Stimulated activated CD4-positive, alpha-beta T cell treated with anti-CD3 and anti-CD28 coated beads, Interleukin-12 subunit alpha, Interleukin-12 subunit beta, amount 100 ng/mL, for 24 hours (primary cell): ENCODE measurements at places on chromosomes 3 and 15.

- no peak for DNase-seq
Observed at GRCh38 chr3:137477614-137478013, 286.5 kb upstream of the SOX14 start.

GRCh38 chr15:74804935-74805334 is 7.7 kb upstream of the LMAN1L start:
- DNase-seq: no peak

DNA sequence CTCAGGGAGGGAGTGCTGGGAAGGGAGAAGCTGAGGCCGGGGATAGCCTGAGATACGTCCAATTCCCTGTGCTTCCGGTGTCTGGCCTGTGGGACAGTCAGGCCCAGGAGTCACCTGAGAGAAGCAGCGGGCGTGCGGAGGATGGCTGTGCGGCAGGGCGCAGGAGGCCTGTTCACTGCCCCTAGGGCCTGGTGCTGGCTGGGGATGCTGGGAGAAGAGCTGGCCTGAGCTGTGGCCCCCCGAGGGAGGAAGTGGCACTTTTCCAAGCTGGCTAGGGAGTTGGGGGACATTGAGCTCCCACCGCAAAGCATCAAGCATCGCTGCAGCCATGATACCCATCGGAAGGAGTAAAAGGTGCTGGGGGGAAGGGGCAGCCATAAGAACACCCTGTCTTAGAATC is 108.8 kb downstream of the CHST2 start:
- no peak for DNase-seq

DNA sequence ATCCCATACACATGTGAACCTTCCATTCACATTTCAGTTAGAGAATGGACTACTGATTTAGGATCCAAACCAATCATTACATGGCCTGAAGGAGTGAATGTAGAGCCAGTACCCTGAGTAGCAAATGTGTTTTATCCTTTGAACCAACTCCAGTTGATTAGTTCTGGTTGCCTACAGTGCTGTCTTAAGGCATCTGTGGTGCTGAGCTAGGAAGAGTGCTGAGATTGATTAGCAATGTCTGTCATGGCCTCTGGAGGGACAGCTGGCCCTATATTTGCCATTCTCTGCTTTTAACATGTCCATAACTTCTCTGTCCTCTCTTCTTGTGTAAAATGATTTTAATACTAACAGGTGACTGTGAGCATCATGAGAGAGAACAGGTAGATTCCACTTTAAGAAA is 11.1 kb downstream of the LRTM1 start:
- DNase-seq: no peak

DNA sequence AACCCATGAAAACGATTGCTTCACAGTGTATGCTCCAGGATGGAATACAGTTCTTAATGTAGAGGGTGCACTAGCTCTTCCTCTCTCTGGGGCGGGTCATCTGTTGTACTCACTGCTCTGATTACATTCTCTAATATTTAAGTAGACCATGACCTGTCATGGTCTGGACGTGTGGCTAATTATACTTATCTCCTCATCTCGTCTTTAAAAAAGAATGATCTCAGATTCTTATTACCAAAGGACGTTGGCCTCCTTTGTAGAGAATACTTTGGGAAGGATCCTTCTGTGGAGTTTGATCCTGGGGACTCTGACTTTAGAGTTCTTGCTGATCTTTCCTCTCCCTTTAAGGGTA is 48.4 kb upstream of the TRAK1 start:
- DNase-seq: no peak

GRCh38 chr15:88395872-88396781 is 71.1 kb downstream of the MRPL46 start:
- DNase-seq: no peak

GRCh38 chr15:101191242-101191641 is 60.6 kb downstream of the CHSY1 start:
- DNase-seq: no peak

DNA sequence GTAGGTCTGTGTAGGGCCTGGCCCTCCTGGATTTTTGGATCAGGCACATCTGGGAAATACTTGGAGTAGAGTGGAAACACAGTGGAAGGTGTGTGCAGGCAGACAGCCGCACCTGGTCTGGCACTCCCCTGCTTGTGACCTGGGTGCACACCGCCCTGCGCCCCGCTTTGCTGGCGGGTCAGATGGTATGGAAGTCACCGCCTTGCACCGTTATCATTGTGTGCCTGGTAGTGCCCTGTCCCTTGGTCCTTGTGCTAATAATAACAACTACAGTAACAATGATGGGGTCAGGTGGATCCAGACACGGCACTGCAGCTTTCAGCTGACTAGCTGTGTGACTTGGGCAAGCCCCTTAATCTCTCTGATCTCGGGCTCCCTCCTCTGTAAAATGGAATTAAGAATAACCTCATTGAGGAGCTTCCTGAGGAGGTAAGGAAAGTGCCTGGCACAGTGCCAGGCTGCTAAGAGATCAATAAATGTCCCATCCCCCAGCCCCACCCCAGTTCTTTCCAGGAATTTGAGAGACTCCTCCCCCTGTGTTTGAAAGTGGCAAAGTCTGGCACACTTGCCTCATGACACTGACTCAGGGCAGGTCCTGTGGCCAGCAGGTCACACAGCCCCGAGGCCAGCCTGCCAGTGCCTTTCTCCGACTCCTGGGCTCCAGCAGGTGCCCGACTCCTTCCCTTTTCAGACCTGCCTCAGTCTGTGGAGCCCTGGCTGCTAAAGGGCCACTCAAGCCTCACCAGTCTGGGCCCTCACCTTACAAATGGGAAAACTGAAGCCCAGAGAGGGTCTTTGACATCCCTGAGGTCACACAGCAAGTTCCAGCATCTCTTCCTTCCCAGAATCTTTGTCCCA is 9.8 kb downstream of the ISG20 start:
- no peak for DNase-seq

- DNase-seq: no peak
Observed at GRCh38 chr3:54632326-54632665, 295.6 kb downstream of the LRTM1 start.

GRCh38 chr15:84903751-84904150 is 19.3 kb downstream of the SLC28A1 start:
- DNase-seq: no peak

GRCh38 chr15:93033434-93034045 is 55.5 kb downstream of the RGMA start:
- DNase-seq: no peak

- DNase-seq: no peak
Observed at GRCh38 chr15:44790215-44790614, 53.9 kb downstream of the TRIM69 start.
